Stimulated activated naive CD4-positive, alpha-beta T cell treated with Interleukin-2 at 50 U/mL for 16 hours (primary cell): ENCODE measurements at places on chromosomes 11 and 22.

DNA sequence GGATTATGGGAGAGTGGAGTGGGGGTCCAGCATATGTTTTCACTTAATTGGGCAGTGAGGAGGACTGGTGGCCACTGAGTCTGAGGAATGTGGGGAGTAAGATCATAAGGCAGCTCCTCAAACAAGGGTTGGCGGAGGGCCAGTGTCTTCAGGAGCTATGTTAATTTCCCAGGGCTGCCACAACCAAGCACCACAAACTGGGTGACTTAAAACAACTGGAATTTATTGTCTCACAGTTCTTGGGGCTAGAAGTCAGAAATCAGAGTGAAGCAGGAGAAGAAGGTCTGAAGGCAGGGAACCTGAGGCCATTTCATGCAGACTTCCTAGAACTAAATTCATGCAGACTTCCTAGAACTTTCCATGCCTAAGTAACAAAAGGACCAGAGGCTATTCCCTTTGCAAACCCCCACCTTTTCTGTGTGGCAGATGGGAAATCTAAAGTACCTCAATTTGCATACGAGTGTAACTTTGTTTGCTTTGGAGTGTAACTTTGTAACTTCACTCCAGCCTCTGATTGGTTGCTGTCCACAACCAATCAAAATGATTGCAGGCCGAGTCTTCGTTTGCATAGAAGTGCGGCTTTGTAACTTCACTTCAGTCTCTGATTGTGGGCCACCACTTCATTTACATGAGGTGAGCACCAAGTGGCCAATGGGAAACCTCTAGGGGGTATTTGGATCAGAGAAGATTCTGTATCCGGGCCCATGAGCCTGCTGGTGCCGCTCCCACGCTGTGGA is 50.5 kb upstream of the ZBED5 start:
- no peak for DNase-seq

DNA sequence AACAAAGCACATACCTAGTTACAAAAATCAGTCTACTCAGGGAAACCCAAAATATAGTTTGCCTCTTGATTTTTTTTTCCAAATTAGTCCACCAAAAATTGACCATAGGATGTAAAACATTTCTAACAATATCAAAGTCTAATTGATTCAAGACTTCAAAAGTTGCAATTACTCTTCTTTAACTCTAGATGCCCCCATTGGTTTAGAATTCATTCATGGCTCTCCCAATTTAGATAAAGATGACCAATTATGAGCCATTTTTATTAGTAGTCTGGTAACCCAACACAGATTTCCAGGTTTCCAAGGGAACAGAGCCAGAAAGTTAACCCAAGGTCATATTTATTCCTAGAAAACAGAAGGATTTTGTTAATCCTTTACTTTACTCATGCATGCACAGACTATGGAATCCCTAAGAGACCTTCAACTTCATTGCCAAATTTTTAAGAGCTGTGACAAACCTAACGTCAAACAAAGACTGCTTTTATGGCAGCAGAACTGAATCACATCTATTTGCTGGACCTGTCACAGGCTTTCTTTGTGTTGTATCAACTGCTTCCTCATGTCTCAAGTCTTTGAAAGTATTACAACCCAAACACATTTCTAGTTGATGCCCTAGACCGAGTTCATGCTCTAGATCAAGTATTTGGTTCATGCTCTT is 55.3 kb downstream of the C22orf42 start:
- no peak for DNase-seq

DNA sequence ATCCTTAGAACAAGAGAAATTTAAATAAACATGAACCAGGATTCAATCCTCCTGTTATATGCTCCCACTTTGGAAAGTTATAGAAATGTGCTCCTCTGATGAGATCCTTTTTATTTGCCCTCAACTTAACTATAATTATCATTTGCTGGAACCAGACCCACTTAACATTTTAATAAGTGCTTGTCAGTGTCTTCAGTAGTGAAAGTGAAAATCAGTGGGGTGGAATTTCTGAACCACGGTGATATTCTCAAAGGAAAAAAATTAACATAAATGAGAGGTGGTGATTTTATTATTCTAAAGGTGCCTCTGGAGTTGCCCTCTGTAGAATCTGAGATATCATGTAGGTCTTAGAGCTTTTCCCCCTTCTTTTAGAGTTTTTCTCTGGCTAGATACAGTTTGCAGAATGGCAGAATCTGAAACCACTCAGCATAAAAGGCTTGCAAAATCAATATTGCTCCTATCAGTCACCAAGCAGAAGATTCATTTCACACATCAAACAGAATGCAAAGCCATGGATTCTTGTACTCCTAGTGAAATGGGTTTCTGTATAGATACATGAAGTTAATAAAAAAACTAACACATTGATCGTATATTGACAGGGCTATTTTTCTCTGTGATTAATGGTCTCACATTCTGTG is 213.2 kb downstream of the LUZP2 start:
- no peak for DNase-seq

GRCh38 chr11:113705871-113706655 is at the start of gene TMPRSS5:
Gene TMPRSS5, minus strand, starts transcription at chr11:113706308. Its CDS starts 84 bp downstream, at chr11:113706224.
- DNase-seq, result no peak

- no peak for DNase-seq
Observed at GRCh38 chr22:38874529-38875222, 2.7 kb upstream of the CBX6 start.

GRCh38 chr11:4418403-4418802 is 24.9 kb upstream of the TRIM21 start:
- DNase-seq, result no peak

- DNase-seq, result peak; percentile 35
Observed at GRCh38 chr22:36860821-36861659, at the start of gene NCF4. Gene NCF4, plus strand, starts transcription at chr22:36861006. Its CDS starts 166 bp downstream, at chr22:36861172.

DNA sequence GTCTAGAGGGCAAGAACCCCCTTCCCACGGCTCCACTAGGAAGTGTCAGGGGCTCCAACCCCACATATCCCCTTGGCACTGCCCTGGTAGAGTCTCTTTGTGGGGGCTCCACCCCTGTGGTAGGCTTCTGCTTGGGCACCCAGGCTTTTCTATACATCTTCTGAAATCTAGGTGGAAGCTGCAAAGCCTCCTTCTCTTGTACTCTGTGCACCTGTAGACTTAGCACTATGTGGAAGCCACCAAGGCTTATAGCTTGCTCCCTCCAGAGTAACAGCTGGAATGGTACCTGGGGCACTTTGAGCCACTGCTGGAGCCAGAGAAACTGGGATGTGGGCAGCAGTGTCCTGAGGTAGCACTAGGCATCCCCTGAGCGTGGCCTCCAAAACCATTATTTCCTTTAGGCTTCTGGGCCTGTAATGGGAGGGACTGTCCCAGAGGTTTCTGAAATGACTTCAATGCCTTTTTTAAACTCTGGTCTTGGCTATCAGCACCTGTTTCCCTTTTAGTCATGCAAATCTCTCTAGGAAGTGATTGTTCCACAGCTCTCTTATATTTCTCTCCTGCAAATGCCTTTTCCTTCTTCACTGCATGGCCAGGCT is 68.4 kb downstream of the TRAF6 start:
- no peak for DNase-seq

DNA sequence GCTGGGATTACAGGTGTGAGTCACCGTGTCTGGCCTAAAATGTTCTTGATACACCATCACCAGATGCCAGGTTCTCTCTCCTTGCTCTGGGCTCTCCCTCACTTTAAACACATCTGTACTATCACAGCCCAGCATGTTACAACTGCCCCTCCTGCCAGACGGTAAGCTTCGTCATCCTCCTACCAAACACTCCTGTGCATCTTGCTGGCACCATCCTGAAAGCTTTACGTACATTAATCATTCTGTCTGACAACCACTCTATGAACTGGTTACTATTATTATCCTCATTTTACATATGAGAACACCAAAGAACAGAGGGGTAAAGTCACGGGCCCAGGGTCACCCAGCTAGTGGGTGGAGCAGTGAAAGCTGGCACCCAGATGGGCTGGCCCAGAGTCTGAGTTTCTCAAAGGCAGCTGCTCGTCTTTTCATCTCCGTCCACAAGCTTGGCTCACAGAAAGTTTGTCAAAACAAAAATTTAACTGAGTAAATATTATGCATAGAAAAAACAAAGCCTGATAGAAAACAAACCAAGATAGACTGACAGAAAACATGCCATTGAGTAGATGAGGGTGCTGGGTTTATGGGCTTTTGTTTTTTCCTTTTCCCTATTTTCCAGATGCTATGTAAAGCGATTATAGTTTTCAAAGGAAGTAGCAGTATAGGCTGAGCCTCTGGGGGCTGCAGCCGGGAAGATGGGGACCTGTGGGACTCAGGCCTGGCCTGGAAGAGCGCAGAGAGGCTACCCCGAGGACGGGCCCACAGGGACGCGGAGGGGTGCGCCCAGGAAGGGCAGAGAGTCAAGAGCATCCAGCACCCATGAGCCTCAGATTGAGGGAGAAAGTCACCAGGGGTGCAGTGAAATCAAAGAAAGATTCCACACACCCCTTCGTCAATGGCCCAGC is 9.5 kb downstream of the PLA2G6 start:
- no peak for DNase-seq

- no peak for DNase-seq
Observed at GRCh38 chr11:14359501-14360031, 583 bp upstream of the RRAS2 start.

DNA sequence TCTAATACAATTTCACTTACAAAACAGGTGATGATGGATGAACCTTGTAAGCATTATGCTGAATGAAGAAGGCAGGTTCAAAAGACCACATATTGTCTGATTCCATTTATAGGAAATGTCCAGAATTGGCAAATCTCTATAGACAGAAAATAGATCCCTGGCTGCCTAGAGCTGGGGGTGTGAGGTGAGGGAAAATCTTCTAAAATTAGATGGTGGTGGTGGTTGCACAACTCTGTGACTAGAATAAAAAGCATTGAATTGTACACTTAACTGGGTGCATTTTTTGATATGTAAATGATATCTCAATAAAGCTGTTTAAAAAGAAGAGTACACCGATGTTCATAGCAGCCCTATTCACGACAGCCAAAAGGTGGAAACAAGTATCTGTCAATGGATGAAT is 16.7 kb upstream of the CRY2 start:
- no peak for DNase-seq

- DNase-seq, result no peak
Observed at GRCh38 chr11:11973361-11973800, 35.0 kb downstream of the DKK3 start.

GRCh38 chr11:119788096-119788883 is 59.3 kb upstream of the NECTIN1 start:
- no peak for DNase-seq

GRCh38 chr11:117045956-117046355 is 52.3 kb downstream of the SIK3 start:
- DNase-seq, result no peak

- DNase-seq, result no peak
Observed at GRCh38 chr22:30516731-30517130, 11.2 kb upstream of the SEC14L4 start.

GRCh38 chr11:132402071-132402684 is 1031.8 kb downstream of the NTM start:
- no peak for DNase-seq

GRCh38 chr11:62580959-62581715 is 7.4 kb upstream of the EEF1G start:
- DNase-seq, result no peak

- no peak for DNase-seq
Observed at GRCh38 chr11:34891611-34892010, 24.6 kb downstream of the APIP start.

- no peak for DNase-seq
Observed at GRCh38 chr11:33646168-33646567, 54.5 kb downstream of the C11orf91 start.

DNA sequence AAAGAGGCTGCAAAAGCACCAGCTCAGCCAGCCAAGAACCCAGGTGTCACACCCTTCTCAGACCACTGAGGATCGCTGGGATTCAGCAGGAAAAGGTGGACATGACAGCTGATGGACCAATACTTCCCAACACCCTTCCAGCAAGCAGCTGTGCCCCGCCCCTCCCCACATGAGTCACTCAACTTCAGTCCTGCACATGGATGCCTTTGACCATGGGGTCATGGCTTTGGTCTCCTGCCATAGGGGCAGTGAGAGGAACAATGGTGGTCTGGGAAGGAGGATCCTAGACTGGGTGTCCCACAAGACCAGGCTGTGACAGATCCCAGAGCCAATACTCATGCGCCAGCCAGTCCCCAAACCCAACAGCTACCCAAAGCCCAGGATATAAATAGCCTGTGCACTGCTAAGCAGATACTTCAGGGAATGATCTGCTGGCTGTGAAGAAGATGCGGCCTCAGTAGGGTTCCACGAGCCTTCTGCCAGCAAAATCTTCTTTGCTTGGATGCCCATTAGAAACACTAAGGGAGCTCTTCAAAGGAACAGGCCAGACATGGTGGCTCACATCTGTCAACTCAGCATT is 5.5 kb upstream of the RGL4 start:
- DNase-seq, result no peak

- peak; percentile 75 for DNase-seq
Observed at GRCh38 chr22:42661985-42662831, 13.0 kb upstream of the CYB5R3 start.

- no peak for DNase-seq
Observed at GRCh38 chr11:76763573-76764346, 19.4 kb upstream of the TSKU start.

DNA sequence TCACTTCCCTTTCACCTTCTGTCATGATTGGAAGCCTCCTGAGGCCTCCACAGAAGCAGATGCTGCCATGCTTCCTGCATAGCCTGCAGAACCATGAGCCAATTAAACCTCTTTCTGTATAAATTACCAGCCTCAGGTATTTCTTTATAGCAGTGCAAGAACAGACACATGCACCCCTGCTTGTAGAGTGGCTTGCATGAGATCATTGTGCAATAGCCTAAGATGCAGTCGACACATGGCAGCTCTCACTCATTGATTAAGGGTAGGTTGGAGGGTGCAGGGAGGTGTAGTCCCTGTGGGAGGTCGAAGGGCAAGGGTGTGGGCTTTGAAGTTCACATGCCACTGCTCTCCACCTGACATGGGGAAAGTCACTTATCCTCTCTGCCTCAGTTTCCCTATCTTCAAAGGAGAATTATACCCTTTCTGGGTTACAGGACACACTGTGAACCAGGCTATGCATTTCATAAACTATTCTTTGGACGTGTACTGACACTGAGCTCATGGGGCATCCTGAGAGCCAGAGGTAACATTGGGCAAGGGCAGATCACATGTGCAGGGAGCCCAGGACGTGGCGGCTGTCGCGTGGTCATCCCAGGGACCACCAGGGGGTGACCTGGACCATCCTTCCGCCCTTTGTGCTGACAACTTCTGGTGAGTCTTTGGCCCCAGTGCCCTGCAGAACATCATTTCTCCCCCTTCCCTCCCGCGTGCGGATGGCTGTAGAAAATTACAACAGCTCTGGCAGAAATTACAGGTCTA is 69.2 kb upstream of the SHANK2 start:
- DNase-seq, result no peak
